Left hindlimb (tissue), 1 donor: ENCODE measurements at places on chromosomes 16 and 17.
A peak's percentile ranks its signal among the peaks of the same experiment; 100 is the strongest.

GRCh38 chr17:38325221-38325851 lies 18.4 kb downstream of the GPR179 start:
- no peak for DNase-seq

DNA sequence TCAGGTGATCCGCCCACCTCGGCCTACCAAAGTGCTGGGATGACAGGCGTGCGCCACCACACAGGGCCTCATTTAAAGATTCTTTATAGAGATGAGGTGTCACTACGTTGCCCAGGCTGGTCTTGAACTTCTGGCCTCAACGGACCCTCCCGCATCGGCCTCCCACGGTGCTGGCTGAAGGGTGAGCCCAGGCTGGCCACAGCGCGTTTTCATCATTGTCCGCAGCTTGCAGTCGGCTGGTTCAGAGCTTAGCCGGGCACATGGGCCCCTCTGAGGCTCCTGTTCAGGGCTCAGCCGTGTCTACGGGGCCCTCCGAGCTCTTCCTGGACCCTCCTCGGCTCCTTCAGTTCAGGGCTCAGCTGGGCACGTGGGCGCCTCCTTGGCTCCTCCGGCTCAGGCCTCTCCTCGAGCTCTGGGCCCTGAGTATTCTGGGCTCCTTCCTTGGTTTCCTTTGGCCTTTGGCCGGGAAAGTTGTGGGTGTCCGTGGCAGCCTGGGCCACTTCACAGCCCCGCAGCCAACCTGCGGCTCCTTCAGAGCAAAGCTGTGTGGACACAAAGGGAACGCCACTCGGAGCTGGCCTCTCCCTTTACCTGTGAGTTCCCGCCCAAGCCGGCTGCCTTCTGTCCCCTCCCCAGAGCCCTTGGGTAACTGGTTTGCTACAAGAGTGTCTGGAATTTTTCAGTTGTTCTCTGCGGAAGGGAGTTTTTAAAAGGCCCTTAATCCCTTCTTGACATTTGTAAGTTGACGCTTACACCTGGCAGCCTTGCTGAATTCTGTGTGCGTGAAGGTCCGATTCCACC lies 1.2 kb upstream of the MSLN start:
- DNase-seq, result peak; percentile 10

DNA sequence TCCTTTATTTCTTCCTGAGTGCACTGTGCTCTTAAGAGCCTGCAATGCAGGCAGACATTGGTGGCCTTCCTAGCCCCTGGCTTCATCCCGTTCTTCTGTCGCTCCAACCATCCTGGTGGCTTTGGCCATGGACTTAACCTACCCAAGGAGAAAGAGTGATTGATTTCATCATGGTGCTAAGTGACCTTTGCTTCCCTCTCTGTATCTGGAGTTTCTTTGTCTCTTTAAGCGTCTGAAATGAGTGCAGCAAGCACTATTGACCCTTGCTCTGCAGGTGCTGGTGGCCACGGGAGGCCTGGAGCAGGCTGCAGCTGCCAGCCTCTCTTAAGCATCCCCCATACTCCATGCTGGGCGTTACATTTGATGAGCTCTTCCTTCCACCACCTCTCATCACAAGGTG lies 60.5 kb downstream of the RAP1GAP2 start:
- DNase-seq, result no peak

DNA sequence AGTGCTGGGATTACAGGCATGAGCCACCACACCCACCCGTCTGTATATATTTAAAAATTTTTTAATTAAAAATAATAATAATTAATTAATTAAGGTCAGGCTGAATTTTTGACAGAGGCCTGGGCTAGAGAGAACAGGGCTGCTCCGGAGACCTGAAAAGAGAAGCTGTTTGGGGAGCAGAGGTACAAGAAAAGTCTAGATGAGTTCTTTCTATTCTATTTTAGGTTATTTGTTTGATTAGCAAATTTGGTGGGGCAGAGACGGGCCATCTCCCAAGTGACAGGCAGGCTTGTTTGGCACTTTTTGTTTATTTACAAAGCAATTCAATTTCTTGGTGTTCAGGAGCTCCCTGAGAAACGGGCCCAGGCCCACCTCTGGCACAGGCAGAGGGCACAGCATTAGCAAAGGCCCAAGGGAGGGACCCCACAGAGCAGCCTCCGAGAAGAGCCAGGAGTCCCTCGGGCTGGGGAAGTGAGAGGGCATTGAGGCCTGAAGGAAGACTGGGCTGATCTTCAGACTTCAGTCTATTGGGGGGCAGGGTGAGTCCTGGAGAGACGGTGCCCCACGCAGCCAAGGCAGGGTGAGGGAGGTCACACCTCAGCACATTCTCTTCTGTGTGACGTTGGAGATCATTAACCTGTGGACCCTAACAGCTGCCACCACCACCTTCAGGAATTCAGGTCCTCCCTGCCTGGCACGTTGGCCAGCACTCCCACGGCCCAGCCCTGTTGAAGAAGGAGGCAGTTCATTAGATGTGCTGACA lies 10.8 kb upstream of the RIPOR1 start:
- no peak for DNase-seq

- DNase-seq, result no peak
Observed at GRCh38 chr16:86239381-86239780, 270.9 kb upstream of the FOXF1 start.

- no peak for DNase-seq
Observed at GRCh38 chr17:57606111-57606875, 138.8 kb downstream of the CCDC182 start.

DNA sequence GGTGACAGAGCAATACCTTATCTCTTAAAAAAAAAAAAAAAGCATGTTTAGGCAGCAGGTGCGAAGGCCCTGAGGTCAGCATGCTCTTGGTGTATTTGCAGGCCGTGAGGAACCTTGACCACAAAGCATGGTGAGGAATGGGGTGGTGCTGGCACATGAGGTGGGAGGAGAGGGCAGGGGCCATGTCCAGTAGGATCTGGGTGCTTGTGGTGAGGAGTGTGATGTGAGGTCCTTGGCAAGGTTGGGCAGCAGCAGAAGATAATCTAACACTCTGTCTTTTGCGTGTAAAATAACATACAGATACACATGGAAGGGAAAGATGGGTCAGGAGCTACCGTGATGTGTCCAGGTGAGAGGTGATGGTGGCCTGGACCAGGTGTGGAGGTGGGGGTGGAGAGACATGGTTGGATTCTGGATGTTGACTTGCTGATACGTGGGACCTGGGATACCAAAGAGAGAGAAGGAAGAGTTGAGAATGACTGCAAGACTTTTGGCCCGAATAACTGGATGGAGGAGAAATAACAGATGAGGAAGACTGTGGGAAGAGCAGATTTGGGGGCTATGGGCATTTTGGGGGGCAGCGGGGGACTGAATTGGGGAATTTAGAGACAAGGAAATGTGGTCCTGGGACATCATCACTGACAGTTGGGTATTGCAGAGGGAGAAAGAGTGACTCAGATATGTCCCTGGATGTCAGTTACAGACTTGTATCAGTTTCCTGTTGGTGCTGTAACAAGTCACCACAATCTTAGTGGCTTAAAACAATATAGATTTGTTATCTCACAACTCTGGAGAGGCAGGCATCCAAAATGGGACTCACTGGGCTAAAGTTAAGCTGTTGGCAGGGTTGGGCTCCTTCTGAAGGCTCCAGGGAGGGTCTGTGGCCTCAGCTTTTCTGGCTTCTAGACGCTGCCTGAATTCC lies 274.9 kb downstream of the HAPSTR1 start:
- no peak for DNase-seq

DNA sequence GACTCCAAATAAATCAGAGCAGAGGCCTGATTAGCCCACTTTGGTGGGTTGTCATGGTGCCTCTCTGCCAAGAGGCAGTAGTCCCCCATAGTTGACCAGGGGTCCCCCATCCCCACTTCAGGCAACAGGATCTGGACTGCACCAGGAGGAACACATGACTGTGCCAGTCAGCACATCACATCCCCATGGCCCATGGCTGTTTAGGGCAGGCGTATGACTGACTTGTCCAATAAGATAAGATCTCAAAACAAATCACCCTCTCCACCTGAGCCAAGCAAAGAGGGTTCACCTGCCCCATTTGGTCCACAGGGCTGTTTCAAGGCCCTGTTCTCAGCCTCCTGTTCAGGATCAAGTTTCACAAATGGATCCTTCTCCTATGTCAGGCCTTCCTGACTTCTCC lies 93.3 kb downstream of the C16orf78 start:
- no peak for DNase-seq

DNA sequence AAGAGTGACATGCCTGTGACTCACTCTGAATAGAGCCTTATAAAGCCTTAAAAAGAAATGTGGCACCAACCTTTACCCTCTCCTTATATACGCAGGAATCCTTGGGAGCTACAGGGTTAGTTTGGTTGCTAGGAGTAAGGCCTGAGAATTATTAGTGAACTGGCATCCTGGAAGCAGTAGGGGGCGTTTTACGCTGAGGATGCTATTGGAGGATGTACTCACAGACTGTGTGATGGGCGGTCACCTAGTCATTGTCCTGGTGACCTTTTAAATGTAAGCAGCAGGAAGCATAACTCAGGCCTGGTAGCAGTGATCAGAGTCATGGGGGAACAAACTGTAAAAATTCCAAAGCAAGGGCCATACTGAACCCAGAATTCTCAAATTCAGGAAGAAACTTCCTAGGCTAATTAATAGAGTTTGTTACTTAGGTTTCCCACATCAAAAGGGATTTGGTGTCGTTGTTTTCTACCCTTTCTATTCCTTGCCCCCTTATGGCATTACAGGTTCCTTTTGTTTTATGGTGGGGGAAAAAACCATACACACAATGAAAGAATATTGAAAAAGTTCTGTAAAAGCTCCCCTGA lies 153.8 kb downstream of the SNX11 start:
- DNase-seq, result no peak

DNA sequence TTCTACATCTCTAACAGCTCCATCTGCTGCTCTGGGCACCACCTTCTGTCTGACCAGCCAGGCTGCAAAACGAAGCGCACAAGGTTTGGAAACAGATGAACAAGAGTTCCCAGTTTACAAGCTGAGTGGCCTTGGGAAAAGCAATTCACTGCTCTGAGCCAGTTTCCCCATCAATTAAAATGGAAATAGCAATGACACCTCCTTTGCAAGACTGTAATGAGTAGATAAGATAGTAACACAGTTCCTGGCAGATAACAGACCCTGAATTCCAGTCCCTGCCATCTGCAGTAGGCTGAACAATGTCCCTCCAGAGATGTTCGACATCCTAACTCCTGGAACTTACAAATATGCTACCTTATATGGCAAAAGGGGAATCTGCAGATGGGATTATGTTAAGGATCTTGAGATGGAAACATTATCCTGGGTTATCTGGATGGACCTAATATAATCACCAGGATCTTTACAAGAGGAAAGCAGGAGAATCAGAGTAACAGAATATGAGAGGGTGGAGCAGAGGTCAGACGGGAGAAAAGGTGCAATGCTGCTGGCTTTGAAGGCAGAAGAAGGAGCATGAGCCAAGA lies 27.9 kb downstream of the CPPED1 start:
- no peak for DNase-seq

DNA sequence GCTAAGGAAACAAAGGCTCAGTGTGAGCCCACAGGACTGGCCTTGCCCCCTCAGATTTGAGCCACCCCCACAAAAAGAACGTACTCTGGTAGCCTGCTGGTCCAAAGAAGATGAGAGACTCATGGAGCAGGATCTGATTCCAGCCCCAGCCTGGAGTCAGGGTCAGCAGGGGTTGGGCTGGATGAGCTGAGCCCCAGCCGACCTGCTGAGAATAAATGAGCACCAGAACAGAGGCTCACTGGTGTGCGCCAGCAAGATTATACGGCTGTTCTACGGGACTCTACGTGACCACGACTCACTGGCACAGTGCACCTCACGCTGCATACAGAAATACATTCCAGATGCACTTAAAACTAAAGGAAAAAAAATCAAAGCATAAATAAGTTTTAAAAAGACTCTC lies 186.0 kb upstream of the RPL38 start:
- no peak for DNase-seq

DNA sequence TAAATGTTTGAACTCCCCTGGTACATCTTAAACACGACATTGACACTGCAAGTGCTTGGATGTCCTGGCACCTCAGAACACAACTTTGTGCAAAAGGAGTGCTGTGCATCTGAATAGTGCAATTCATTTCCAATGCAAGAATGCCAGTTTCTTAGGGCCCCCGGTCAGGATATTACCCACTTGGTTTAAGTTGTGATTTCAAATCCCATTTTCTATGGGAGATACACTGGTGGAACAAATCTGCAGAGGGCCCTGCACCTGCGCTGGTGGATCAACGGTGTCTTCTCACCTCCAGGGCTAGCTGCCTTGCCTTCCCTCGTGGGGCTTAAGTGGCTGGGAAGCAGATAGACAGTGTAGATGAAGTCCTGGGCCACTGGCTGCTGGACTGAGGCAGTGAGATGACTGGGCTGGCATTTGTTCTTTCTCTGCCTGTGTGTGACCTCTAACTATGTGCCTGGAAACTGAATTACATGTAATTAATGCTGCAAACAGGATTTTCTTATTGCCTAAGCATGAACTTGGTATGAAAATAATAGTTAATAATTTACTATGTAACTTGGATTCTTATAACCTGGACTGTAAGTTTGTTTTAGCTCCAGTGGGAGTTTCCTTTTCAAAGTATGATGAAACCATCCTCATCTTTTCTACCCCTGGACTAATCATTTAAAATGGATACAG lies 20.9 kb downstream of the HAPSTR1 start:
- no peak for DNase-seq

DNA sequence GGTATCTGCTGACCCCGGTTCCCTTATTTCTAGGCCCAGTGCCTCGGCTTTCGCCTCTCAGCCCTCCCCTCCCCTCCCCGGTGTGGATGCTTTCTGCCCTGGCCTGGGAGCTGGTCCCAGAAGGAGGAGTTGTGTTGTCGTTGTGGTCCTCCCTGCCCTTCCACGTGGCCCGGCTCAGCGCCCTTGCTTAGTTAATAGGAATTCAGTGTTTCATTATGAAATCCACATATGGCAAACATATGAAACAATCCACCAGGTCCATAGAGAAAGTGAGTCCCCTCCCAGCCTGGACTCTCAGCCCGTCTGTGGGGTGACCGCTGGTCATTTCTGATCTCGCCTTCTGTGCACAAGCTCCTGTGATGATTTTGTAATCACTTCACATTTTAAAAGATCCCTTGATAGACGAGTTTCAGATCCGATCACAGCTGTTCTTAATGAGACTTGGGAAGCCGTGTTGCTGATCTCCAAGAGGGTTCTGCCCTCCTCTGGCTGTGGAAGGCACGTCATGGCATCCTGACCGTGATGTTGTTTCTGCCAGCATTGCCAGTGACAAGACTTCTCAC lies 112.1 kb downstream of the BANP start:
- peak; percentile 65 for DNase-seq

GRCh38 chr17:11813871-11814270 lies 183.4 kb downstream of the ZNF18 start:
- DNase-seq, result no peak

DNA sequence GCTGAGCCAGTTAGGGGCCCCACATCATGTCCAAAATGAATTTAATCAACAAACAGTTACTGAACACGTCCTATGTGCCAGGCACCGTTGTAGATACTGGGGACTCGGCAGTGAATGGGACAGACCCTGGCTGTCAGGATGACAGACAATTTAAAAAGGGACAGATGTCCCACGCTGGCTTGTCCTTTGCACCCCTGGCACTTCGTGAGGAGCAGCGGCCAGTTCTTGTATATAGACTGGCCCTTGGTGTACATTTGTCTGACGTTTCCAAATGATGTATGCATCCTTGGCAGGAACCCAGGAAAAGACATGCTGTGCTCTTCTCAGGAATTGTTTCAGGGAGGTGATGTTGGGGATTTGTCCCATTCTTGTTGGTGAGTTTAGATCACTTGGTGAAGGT lies 21.1 kb downstream of the IL4R start:
- DNase-seq, result no peak
